ENCODE measurements at places on chromosomes 4 and X. TPM values are rescaled to one million over a fixed set of nuclear protein-coding genes. Genes with fewer than 3 reads are reported as not detected.
A peak's percentile ranks its signal among the peaks of the same experiment; 100 is the strongest.

GRCh38 chr4:166538491-166539005, 665.5 kb downstream of the TLL1 start:
- DNase-seq: no peak

DNA sequence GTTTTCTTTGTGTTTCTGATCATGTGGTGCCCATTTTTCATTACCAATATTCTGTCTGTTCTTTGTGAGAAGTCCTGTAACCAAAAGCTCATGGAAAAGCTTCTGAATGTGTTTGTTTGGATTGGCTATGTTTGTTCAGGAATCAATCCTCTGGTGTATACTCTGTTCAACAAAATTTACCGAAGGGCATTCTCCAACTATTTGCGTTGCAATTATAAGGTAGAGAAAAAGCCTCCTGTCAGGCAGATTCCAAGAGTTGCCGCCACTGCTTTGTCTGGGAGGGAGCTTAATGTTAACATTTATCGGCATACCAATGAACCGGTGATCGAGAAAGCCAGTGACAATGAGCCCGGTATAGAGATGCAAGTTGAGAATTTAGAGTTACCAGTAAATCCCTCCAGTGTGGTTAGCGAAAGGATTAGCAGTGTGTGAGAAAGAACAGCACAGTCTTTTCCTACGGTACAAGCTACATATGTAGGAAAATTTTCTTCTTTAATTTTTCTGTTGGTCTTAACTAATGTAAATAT, 110.4 kb downstream of the IL13RA2 start:
- DNase-seq: no peak

GRCh38 chr4:128951316-128951715, 141.8 kb downstream of the JADE1 start:
- no peak for DNase-seq

GRCh38 chrX:129783291-129783713, 3.6 kb downstream of the SASH3 start:
- DNase-seq: no peak

GRCh38 chr4:174521800-174522182, 497 bp downstream of the HPGD start:
- peak; percentile 71 for DNase-seq

GRCh38 chr4:177706916-177707315, 264.7 kb upstream of the AGA start:
- no peak for DNase-seq

DNA sequence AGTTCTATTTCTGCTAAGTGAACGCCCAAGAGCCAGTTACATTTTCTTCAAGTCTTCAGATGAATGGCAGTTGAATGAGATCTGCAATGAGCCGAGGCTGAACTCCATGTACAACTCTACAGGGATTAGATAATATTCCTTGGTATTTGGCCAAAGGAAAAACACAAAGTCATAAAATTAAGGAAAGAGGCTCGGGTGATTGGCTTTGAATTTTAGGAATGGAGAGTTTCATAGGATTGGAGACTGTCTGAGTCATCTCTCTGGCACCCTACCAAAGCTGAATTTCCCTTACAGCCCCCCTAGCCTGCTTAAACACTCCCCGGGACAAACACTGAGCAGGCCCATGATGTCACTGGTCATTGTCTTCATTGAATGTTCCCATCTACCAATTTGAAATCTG, 188.0 kb upstream of the C1QTNF7 start:
- DNase-seq: no peak

DNA sequence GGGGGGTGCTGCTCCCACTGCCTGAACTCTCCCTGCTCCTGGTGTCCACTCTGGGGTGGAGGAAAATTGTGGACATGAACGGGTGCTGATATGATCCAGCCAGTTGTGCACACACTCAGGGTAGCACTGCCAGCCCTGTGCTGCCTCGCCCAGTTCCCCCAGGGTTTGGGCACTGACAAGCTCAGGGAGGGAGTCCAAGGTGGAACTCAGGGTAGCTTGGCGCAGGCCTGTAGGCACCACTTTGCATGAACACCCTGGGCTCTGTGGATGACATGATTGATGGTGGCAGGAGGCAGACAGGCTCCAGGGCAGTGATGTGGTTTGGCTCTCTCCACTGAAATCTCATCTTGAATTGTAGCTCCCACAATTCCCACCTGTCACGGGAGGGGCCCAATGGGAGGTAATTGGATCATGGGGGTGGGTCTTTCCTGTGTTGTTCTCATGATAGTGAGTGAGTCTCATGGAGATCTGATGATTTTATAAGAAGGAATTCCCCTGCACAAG, 572.0 kb upstream of the PABPC4L start:
- DNase-seq: no peak

DNA sequence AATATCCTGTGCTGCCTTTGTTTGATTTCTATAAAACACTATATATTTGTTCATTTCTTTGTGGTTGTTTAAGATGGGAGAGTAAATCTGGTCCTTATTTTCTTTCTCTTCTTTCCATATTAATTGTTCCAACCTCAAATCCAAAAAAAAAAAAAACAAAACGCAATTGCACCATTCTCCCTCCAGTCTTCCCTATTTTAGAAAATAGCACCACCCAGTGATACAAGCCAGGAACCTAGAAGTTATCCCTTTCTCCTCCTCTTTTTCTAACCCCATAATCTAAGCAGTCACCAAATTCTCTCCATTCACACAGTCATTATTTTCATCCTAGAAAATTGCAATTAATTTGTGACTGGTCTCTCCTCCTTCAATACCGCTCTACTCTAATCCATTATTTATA, 107.8 kb downstream of the GABRA3 start:
- DNase-seq: no peak

DNA sequence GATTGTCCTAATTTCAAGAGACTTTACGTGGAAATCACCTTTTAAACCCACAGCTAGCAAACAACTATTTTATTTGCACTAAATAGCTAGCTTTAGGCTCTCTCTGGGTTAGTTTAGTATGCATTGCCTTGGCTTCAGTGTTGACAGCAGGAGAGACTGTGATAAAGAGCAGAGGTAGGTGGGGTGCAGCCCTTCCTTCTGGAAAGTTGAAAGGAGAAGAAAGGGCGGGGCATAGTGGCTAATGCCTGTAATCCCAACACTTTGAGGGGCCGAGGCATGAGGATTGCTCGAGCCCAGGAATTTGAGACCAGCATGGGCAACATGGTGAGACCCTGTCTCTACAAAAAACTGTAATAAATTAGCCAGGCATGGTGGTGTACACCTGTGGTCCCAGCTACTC, 29.0 kb upstream of the TMEM154 start:
- no peak for DNase-seq

DNA sequence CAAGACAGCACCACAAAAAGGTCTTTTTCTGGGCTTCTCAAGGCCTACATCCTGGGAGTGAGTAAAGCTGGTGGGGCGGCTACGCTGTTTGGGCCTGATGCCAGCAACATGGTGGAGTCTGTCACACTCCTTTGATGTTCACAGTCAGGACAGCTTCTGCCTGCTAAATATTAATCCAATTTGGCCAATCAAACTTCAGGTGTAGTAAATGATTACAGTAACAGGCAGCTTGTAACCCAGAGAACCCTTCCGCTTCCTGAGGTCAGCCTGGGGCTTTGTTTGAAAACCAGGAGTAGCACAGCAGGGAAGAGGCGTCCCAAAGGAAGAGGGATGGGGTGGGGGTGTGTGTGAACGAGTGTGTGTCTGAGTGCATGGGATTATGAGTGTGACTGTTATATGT, 220.4 kb downstream of the MAML3 start:
- DNase-seq: peak; percentile 58

DNA sequence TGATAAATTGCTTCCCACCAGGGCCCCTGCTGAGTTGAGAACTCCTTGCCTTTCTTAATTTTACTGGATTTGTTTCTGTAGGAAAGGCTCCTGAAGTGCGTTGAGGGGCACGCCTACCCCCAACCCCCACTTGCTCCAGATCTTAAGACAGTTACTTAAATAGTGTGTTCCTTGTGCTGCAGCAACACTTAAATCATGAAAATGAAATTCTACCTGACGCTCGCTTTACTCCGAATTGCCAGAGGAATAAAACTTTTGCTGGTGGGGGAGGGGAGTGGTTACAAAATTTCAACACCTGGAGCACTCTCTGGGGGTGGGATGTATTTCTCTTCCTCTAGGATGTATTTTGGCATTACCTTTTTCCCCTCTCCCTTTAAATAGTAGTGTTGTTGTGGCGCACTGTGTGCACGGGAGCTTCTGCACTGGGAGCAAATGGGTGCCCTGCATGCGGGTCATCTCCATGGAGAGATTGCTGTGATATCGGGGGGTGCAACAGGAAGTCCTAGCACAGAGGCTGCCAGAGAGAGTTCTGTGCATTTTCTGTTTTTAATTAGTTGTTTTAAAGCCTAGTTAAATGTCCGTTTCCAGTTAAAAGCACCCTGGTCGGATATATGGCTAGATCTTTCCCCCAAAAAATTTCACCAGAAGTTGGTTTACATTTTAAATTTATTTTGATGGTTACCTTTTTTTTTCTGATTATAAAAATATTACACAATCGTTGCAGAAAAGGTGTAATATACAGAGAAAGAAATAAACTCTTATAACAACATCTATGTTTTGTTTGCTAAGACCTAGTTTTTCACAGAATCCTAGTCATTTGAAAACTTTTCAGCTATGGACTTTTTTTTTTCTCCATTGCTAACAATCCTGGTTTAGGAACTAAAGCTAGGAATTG, 207.7 kb downstream of the SOWAHB start:
- peak; percentile 55 for DNase-seq

GRCh38 chr4:110270492-110271197, 72.2 kb upstream of the ELOVL6 start:
- DNase-seq: no peak

- no peak for DNase-seq
Observed at GRCh38 chrX:13897566-13897965, 80.7 kb upstream of the GPM6B start.

DNA sequence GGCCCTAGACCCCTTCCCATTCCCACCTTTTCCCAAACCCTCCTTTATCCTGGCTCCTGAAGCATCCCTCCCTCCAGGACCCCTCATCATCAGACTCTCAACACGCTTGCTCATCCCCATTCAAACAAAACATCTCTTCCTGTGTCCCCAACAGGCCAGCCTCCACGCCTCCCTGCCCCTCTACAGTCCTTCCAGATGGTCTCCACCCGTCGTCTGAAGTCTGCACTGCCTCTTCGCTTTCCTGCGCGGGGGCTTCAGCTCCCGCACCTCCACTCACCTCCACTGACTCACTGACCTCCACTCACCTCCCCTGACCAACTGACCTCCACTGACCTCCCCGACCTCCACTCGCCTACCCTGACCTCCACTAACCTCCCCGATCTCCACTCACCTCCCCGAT, 39.8 kb downstream of the JAKMIP1 start:
- DNase-seq: no peak

GRCh38 chr4:37717576-37717975, 31.4 kb upstream of the RELL1 start:
- no peak for DNase-seq

GRCh38 chrX:2710041-2710840, 19.1 kb downstream of the CD99 start:
- DNase-seq: peak; percentile 32

GRCh38 chr4:94559351-94559806, 107.6 kb downstream of the PDLIM5 start:
- DNase-seq: no peak

GRCh38 chr4:121923306-121923705, 28.6 kb downstream of the TRPC3 start:
- DNase-seq: no peak

DNA sequence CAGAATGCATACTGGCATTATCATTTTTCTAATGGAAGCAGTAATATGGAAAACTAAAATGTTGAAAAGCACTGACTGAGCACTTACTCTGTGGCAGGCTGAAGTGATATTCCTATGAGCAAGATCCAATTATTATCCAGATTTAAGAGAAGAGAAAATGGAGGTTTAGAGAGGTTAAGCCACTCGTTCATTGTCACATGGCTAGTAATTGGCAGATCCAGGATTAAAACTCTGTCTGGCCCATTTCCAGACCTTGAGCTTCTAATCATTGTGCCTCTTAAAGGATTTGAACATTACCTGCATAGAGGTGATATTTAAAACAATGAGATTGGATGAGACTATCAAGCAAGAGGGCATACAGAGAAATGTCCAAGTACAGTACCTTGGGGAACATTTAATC, 80.6 kb downstream of the MFAP3L start:
- no peak for DNase-seq

DNA sequence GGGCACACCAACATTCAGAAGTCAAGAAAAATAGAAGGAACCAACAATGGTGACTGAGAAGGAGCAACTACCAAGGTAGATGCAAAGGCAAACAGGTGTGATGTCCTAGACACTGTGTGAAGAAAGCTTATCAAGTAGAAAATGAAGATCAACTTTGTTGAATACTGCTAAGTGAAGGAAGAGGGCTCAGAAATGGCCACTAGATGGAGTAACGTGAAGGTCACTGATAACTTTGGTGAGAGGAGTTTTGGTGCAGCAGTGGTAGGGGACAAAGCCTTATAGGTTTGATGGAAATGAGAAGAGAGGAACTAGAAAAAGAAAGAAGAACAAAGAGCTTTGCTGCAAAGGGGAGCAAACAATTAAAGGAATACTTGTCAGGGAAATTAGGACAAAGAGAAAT, 23.5 kb downstream of the OTC start:
- no peak for DNase-seq

DNA sequence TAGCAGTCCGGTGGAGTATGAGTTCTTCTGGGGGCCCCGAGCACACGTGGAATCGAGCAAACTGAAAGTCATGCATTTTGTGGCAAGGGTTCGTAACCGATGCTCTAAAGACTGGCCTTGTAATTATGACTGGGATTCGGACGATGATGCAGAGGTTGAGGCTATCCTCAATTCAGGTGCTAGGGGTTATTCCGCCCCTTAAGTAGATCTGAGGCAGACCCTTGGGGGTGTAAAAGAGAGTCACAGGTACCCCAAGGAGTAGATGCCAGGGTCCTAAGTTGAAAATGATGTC, 852 bp downstream of the MAGEH1 start:
- DNase-seq: no peak

GRCh38 chr4:3444351-3445110, 2.8 kb downstream of the HGFAC start:
- no peak for DNase-seq

DNA sequence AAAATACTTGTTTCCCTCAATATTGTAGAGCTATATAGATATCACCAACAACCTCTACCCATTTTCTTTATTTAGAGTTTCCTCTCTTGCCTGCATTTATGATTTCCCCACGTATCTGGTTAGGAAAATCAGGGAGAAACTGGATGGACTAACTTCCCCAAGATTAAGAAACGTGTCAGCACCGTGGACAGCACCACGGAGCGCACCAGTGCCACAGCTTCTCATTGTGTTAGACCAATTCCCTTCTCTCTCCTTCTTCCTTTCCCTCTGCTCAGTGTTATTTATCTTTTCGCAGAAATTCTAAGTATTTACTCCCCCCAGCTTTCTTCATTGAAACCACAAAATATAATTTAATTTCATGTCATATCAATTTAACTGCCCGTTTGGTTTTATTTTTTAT, 568.6 kb upstream of the BOD1L1 start:
- peak; percentile 29 for DNase-seq

- no peak for DNase-seq
Observed at GRCh38 chr4:86582410-86582809, 11.7 kb upstream of the PTPN13 start.

GRCh38 chrX:150769408-150769807, 76.2 kb downstream of the MTMR1 start:
- no peak for DNase-seq

GRCh38 chrX:119817130-119817690, 25.8 kb upstream of the RPL39 start:
- no peak for DNase-seq

Gene SLC49A3
- total RNA-seq: 11.5 TPM

Gene MAGEE2
- total RNA-seq: 0.12 TPM

Gene FHIP1A
- 29.1 TPM for total RNA-seq

Gene RAB40AL
- total RNA-seq: 1.1 TPM

Gene PCDH7
- total RNA-seq: 104 TPM

Gene SLC9B1
- total RNA-seq: 1.4 TPM
